ENCODE measurements at places on chromosomes 11 and 22.

GRCh38 chr11:3984896-3985295 lies 109.7 kb upstream of the RRM1 start:
- DNase-seq = no peak

- no peak for DNase-seq
Measured at GRCh38 chr22:29704528-29705285, 15.1 kb upstream of the CABP7 start.

DNA sequence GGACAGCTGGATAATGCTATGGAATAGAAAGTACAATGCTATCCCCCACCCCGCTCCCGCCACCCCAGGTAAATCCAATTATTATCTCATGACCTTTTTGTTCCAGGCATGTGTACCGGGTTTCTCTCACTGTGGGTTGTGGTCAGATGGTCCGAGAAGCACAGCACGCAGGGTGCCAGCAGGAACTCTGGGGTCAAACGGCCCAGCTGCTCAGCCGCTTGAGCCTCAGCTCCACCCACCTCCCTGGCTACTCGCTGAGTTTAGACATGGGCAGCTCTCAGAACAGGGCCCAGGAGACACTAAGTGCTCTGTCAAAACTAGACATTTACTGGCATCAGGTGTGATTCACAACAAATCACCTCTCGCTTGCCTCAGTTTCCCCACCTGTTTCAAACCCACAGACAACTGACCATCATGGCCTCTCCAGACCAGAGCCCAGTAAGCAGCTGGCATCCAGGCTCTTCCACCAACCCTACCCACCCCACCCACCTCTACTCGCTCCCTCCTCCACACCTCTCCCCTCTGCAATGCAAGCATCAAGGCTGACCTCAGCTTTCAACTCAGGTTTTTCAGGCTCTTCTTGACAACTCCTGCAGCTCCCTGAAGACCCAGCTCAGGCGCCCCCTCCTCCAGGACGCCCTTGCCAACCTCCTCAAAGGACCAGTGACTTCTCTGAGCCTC lies 13.0 kb upstream of the MFNG start:
- no peak for DNase-seq

GRCh38 chr11:862081-862661 lies 19.5 kb downstream of the TSPAN4 start:
- no peak for DNase-seq

- DNase-seq = no peak
Measured at GRCh38 chr11:21446939-21447590, 745.8 kb upstream of the ANO5 start.

- no peak for DNase-seq
Measured at GRCh38 chr11:88040148-88040496, 135.1 kb downstream of the RAB38 start.

DNA sequence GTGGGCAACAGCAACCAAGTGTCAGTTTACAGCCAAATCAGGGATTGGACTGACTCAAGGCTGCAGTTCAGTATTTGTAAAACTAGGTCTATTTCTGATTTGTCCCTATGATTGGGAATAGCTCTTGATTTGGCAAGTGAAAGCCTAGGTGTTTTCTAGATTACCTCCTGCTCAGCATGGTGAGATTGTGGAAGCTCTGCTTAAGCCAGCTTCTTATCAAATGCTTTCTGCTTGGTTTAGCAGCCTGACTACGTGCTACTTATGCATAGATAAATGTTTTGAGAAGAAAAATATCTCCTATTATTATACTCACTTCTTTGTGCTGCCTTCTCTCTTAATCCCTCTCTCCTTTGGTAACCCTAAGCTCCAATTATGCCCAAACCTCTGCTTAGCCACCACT lies 86.3 kb upstream of the AMOTL1 start:
- no peak for DNase-seq

GRCh38 chr22:35172442-35172841 lies 84.9 kb upstream of the HMGXB4 start:
- DNase-seq = no peak

GRCh38 chr11:132658696-132659095 lies 873.6 kb downstream of the OPCML start:
- DNase-seq = no peak

DNA sequence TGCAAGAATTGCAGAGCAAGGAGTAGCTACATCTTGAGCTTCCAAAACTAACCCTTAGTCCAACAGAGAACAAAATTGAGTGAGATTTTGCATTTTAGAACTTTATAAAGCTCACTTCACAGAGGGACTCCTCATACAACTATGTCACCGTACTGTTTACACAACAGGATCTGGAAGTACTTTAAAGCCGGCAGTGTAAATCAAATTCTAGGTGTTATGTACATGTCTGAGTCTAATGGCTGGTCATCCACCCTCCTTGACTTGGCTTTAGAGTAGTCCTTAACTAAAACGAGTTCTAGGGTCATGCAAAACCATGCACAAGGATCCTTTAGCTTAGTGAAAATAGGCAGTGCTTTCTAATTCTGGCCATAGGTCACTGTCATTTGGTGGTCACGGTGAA lies 23.5 kb downstream of the IRAG1 start:
- no peak for DNase-seq

DNA sequence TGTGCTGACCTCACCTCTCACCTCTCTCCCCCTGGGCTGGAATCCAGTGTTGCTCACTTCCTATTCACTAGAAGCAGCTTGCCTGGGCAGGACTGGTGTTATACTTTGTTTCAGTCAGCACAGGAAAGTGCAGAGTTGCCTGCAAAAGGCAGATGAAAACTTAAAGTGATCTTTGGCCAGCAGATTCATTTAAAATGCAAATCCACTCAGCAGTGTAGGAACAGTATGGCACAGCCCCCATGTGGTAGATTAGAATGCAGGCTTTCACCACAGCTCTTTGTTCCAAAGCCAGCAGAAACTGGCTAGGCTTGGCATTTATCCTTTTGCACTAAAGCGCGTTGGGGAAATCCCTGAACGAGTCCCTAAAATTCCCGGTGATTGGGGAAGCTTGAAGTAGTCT lies 301.2 kb downstream of the OR4C45 start:
- no peak for DNase-seq

DNA sequence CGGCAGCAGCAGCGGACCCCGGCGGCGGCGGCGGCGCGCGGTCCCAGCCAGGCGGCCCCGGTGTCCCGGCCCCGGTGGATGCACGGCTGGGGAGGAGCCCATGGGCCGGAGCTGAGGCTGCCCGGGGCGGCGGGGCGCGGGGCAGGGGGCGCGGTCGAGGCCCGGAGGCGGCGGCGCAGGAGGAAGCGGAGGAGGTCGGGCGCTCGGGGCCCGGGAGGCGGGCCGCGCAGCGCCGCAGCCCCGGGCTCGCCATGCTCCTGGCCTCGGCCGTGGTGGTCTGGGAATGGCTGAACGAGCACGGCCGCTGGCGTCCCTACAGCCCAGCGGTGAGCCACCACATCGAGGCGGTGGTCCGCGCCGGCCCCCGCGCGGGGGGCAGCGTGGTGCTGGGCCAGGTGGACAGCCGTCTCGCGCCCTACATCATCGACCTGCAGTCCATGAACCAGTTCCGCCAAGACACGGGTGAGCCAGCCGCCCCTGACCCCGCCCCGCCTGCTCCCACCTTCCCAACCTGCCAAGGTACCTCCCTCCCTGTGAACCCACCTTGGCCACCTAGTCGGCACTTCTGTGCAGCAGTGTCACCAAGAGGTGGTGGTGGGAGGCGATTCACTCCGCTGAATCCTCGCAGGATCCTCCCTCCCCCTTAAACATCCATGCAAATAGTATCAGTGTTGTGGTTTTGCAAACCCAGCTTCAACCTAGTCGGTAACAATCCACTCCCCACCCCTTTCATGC lies 580 bp downstream of the DTX4 start:
- peak; percentile 43 for DNase-seq

- DNase-seq = no peak
Measured at GRCh38 chr11:61068581-61068980, 33.7 kb upstream of the CD5 start.

DNA sequence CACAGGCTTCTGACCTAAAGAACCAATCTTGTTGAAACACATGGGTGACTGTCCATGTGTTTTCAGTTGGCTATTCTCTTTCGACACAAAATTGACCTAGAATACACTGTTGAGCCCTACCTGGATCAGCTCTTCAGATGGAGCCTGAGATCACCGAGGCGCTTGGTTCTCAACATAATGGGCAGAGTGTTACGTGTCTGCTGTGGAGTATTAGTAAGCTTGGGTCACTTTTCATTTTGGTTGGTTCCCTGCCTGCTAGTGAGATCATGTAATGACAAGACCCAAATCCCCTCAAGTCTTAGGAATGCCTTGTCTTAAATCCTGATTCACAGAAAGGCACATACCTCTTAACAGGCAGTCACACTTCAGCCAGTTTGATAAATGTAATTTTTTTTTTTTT lies 8.7 kb downstream of the MED19 start:
- no peak for DNase-seq

GRCh38 chr22:38867124-38867455 lies 4.9 kb downstream of the CBX6 start:
- DNase-seq = no peak

DNA sequence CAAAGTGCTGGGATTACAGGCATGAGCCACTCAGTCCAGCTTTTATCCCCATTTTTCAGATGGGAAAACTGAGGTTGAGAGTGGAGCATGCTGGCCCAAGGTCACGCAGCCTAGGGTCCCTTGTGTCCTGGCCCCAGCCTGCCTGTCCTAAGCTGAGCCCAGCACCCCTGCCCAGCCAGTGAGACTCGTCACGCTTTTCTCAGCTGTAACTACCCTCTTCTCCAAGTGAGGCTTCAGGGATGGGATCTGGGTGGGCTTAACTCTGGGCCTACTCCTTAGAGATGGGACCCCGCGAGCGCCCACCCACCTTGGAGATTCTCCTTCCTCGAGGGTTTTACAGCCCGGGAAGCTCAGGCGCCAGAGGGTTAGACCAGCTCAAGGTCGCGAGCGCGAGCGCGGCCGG lies 390 bp upstream of the TMEM151A start:
- DNase-seq = no peak

DNA sequence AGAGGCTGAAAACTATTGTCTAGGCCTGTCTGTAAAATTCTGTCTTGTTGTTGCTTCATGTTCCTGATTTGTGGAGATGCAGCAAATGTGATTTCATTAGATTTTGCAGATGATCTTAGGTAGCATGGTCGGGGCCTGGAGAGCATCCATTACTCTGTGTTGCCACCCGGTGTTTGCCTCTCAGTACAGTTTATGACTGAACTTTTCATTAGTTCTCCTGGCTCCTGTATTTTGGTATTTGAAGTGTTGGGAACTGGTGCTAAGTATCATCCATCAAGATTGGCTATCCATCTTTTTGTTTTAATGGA lies 7.7 kb downstream of the YWHAH start:
- no peak for DNase-seq

GRCh38 chr11:69495441-69496201 lies 14.2 kb downstream of the LINC01488 start:
- DNase-seq = no peak

All from activated B cell treated with CpG ODN at 0.5 μM for 24 hours (primary cell).